ENCODE measurements at places on chromosomes 5 and 9.

- DNase-seq, result no peak
These were observed 1.4 kb upstream of the THG1L start for GRCh38 chr5:157729858-157730257.

GRCh38 chr5:165277661-165278060 is 1772.2 kb downstream of the MAT2B start:
- DNase-seq, result no peak

- DNase-seq, result no peak
These were observed 182.4 kb downstream of the CCDC171 start for GRCh38 chr9:15735083-15735857.

GRCh38 chr5:96761618-96762017 is 46.1 kb downstream of the ERAP1 start:
- no peak for DNase-seq

GRCh38 chr5:83265318-83265717 is 188.0 kb downstream of the XRCC4 start:
- DNase-seq, result peak; percentile 3
